Stimulated activated CD8-positive, alpha-beta memory T cell treated with anti-CD3 and anti-CD28 coated beads, Interleukin-15, amount 100 ng/mL, for 48 hours (primary cell): ENCODE measurements at places on chromosomes 12 and 14.

GRCh38 chr14:55746558-55746957 lies 166.6 kb downstream of the KTN1 start:
- DNase-seq = no peak

DNA sequence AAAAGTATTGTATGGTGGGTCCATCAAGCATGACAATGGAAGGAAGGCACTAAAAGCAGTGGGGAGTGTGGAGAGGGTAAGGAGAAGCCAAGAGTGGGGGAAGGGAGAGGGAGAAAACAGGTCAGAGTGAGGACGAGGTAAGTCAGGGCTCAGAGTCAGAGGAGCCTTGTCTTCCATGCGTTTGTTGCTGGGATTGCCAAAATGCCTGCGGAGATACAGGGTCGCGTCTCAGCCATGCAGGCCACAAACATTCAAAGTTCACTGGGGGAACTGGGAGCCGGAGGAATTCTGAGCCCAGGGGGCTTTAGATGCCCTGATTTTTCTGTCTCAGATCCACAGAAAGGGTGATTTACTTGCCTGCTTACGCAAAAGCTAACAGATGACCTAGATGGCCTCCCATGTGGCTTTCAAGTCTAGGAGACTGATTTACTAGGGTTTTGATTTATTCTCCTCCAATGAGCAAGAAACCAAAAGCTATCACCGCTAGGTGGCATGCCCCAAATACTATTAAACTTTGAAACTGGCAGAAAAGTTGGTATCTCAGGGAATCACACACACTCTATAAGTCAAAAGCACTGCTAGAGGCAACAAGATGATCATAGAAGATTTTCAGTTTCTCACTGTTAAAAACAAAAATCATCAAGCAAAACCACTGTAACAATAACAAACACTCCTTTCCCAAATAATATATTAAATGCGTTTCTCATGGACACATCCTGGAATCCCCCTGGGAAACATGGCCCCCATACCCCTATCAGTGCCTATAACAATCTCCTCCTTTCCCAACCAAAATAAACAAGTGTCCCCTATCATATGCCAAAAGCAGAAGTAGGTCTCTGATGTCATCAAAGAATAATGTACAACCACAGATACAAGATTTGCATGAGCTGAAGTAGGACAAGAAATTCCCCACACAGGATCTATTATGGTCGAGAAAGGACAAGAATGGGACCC lies 26.6 kb upstream of the MDM1 start:
- peak; percentile 40 for DNase-seq

GRCh38 chr14:51368721-51369163 lies 128.7 kb downstream of the TMX1 start:
- DNase-seq = no peak

DNA sequence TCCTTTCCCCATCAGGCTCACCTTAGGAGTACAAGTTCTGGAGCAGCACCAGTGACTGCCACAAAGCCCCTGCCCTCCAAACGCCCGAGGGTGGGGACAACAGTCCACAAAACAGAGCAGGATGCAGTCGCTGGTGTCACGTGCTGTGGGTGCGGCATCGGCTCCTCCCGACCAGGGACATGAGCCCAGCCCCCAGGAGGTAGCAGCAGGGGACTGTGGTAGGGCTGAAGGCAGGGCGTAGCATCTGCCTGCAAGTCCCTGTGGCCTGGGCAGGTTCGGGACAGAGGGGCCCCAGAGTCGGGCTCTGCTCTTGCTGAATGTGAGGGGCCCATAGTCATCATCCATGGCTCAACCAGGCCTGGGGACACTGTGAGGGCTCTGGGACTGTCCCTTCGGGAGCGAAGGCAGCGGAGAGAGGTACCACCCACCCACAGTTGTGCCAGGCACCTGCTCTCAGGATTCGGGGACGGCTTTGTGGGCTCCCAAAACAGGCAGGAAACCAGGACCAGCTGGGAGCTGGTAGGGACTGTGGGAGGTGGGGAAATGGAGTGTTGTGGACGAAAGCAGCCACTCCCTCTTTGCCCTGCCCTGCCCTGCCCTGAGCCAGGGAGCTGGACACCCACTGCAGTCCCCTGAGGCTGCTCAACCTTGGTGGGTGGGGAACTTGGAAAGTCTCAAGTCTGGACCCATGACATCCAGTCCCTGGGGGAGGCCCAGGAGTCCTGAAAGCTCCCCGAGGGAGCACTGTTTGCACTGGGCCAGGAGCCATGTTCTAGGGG lies 30.7 kb downstream of the FBRSL1 start:
- DNase-seq = no peak

GRCh38 chr14:51094282-51094821 lies 553 bp downstream of the TRIM9 start:
- no peak for DNase-seq

DNA sequence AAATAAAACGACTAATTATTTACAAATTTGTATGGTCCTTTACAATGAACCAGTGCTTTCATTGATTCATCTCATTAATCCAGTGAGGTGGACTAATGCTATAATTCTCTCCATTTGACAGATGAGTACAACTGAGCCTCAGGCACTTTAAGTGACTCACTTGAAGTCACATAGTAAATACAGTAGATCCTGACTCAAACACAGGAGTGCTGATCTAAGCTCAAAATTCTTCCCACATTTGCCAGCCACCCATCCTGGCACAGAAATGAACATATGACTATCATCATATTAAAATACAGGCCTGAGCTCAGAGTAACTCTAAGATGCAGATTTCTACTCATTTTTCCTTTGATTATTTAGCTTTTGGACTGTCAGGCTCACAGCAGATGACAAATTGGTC lies 30.6 kb downstream of the SLC16A7 start:
- no peak for DNase-seq

DNA sequence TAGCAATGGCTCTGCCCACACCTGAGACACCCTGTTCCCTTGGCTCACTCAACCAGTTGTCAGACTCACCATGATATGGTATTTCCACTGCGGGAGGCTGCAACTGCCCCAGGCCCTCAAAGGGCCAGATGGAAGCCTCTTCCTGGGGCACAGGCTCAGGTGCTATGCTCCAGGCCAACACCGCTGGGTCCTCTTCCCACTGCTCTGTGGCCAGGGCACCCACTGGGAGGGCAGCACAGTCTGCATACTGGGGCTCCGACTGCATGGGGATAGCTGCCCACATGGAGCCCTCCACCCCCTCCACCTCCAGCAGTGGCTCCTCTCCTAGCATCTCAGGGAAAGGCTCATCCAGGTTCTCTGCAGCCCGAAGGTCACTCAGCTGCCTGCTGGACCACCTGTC lies 3.7 kb downstream of the ANGEL1 start:
- no peak for DNase-seq

GRCh38 chr14:68971411-68972035 lies 7.6 kb downstream of the ACTN1 start:
- DNase-seq = no peak

DNA sequence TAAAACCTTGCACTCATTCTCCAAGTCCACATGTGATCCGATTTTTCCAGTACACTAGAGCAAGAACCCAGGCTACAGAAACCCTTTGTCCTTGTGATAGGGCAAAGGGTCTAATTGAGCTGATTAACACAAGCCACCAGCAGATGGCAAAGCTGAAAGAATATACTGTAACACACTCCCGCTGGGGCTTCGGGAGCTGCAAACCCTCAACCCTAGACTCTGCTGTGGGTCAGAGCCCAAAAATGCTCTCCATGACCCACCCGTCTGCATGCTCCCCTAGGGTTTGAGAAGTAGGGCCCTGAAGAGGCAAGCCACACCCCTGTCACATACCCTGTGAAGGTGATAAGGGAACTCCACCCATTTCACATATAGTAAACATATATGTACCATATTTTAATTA lies 33.6 kb upstream of the PCNX1 start:
- no peak for DNase-seq

DNA sequence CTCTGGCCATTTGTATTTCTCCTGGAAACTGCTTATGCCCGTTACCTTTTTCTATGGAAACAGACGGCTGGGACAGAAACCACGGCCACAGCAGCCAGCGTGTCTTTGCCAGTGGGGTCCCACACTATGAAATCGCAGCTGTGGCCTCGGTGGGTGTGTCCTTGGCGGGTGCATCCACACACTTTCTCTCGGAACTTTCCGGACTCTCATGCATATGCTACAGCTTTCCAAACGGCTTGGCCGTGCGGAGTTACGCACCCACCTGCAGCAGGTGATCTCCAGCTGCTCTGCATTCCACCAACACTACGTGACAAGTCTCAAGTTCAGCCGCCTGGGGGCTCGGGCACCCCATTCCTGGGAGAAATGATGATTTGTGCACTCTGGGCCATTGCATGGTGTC lies 1.3 kb upstream of the BTBD6 start:
- DNase-seq = no peak

DNA sequence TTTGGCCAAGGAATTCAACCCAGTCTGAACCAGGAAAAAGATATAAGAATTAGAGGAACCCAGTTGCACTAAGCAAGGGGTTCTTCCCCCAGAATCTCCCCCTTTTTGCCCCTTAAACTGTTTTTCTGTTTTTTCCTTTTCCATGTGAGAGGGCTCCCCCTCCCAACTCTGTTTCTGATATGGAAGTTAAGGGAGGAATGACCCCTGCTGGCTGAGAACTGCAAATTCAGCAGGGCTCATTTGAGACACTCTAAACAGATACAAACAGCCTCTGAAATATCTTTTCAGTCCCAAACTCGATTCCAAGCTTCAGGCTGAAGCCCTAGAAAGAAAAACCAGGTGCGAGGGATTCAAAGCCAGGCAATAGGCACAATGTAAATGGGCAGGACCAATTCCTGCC lies 132.7 kb downstream of the SLC41A2 start:
- DNase-seq = no peak

- DNase-seq = no peak
Measured at GRCh38 chr14:73269729-73270531, 32.6 kb downstream of the PAPLN start.

DNA sequence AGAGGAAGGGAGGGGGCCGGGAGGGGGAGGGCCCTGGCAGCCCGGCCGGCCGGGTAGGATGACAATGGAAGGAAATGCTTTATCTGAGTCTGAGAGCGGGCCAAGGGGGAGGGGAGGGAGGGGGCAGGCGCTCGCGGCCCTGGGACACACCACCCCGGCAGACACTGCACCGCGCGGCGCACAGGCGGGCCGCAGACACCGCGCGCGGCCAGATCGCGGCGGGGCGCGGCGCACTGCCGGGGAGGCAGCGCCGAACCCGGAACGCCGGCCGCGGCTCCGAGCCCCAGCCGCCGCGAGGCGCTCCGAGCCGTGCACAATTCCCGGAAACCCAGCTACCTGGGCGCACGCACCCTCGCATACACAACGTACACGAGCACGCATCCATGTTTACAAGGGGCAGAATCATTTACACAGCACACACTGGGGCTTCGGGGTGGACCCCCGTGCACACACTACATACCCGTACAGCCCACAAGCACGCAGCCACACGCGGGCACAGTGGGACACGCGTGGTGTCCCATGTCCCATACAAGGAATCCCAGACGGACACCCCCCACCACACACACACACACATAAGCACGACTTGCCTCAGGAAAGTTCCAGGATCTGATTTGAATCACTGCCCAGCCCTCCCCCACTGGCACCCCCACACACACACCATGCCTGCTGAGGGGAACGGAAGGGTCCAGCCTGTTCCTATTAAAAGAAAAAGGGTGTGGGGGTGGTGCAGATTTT lies at the start of gene HDAC7:
Gene HDAC7, minus strand, starts transcription at position 8 of the 735 bp plus-strand sequence. CDS start 118 bp downstream, outside the sequence.
- DNase-seq = peak; percentile 69

- DNase-seq = no peak
Measured at GRCh38 chr12:125614058-125614457, 548.8 kb downstream of the AACS start.

DNA sequence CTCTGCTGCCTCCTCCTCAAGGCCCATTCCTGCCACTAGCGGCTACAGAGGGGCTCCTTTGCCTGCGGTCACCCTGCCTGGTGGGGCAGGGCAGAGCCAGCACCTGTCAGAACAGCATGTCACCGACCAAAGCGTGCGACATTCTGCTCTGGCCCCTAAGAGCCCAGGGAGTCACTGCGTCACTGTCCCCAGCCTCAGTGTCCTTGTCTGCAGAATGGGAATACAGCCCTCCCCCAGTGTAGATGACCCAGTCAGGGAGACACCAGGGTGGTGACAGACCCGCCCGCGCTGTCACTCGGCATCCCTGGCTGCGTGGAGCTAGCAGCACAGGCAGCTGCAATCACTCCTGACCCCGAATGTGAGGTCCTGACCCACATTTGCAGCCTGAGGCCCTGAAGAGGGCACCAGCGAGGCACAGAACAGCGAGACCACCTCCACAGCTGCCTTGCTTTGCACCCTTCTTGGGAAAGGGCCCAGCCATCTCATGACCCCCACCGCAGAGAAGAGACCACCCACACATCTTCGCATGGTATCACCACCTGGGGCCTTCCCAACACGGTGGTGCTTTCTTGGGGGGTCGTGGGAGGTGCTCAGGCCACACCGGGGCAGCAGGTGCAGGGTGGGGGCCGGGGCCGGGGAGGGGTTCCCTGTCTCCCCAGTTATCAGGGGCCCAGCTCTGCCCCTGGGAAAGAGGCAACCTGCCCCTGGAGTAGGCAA lies 2.5 kb downstream of the AHNAK2 start:
- no peak for DNase-seq

DNA sequence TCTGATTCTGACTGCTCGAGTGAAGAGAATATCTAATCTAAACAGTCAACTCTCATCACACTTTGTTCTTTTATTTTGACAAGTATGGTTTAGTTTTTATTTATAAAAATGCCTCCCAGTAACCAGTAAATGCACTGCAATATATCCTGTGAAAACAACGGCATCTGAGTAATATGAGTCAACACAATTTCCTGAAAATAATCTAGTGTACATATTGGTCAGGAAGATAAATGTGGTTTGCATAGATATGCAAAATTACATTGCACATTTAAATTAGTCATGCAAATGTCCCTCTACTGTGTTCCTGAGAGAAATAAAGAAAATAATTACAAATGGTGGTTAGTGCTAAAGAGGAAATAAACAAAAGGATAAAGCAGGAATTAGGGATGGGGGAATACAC lies 1190.7 kb upstream of the SEL1L start:
- no peak for DNase-seq

DNA sequence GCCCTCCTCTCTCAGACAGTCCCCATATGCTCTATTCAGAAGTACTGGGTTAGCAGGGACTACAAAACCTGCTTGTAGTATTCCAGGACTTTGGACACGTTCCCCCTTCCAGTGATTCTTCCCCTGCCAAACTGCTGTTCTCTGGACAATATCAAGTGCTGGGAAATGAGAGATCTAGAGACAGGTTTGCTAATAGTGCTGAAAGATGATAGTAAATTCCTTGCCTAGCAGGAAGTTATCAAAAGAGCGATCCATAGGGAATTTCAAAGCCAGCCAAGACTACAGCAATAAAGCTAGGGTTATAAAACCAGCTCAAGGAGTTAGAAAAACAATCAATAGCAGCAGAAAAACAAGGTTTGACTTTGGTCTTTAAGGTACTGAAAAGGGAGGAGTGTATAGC lies 15.2 kb downstream of the SLC7A8 start:
- no peak for DNase-seq
